Esophagus squamous epithelium (tissue), 5 donors: ENCODE measurements at places on chromosomes 2 and 18. TPM values are rescaled to one million over a fixed set of nuclear protein-coding genes. Genes with fewer than 3 reads are reported as not detected.

VAMP5 gene
- 6.1 TPM for total RNA-seq

RESP18 gene
- total RNA-seq: not detected

COPS9 gene
- 103 TPM for total RNA-seq

DNER gene
- total RNA-seq: 0.27 TPM

RNF125 gene
- 10.7 TPM for total RNA-seq

RTP5 gene
- total RNA-seq: not detected

VAMP8 gene
- 78.8 TPM for total RNA-seq

DNAJC5G gene
- not detected for total RNA-seq

DUSP11 gene
- 24.5 TPM for total RNA-seq

CNDP2 gene
- total RNA-seq: 108 TPM
